ENCODE measurements at places on chromosomes 5 and 9. TPM values are rescaled to one million over a fixed set of nuclear protein-coding genes. Genes with fewer than 3 reads are reported as not detected.

The DELE1 gene
- total RNA-seq, result 53.8 TPM

The SRA1 gene
- 43.9 TPM for total RNA-seq

The SMIM32 gene
- not detected for total RNA-seq

The ALDH1A1 gene
- 5,595 TPM for total RNA-seq

The NUTM2F gene
- total RNA-seq, result not detected

The POU4F3 gene
- total RNA-seq, result 0.10 TPM

The CCL27 gene
- total RNA-seq, result not detected

The HRCT1 gene
- total RNA-seq, result 0.32 TPM

The CREBRF gene
- total RNA-seq, result 2.3 TPM

The PCDHGA11 gene
- total RNA-seq, result not detected

The KCNN2 gene
- 0.17 TPM for total RNA-seq

The DRD1 gene
- total RNA-seq, result 0.15 TPM

The DNAJA1 gene
- total RNA-seq, result 260 TPM

The NMUR2 gene
- 0.13 TPM for total RNA-seq
